Neuronal stem cell (in vitro differentiated cells): ENCODE measurements at places on chromosomes 1 and 21.
A peak's percentile ranks its signal among the peaks of the same experiment; 100 is the strongest.

GRCh38 chr1:113760102-113761080, 1.1 kb upstream of the PHTF1 start:
- no peaks in the 10 kb centered on the region for H3K36me3 ChIP-seq
- no peaks in the 10 kb centered on the region for H3K4me1 ChIP-seq
- DNase-seq, result no peak
- H3K27ac ChIP-seq, result peak overlapping the region; percentile 93

- no peak for DNase-seq
- no peaks in the 10 kb centered on the region for H3K27me3 ChIP-seq
- no peaks in the 10 kb centered on the region for H3K36me3 ChIP-seq
- H3K4me1 ChIP-seq, result no peaks in the 10 kb centered on the region
Observed at GRCh38 chr1:33445108-33445507, 14.2 kb upstream of the PHC2 start.

GRCh38 chr1:163565166-163565565, 243.4 kb downstream of the NUF2 start:
- no peak overlapping the region for H3K27ac ChIP-seq
- no peak for DNase-seq
- H3K27me3 ChIP-seq, result no peaks in the 10 kb centered on the region
- no peak overlapping the region for H3K4me3 ChIP-seq

- DNase-seq, result no peak
- H3K36me3 ChIP-seq, result no peaks in the 10 kb centered on the region
- H3K4me1 ChIP-seq, result no peaks in the 10 kb centered on the region
Observed at GRCh38 chr1:64320007-64320406, 116.6 kb downstream of the UBE2U start.

DNA sequence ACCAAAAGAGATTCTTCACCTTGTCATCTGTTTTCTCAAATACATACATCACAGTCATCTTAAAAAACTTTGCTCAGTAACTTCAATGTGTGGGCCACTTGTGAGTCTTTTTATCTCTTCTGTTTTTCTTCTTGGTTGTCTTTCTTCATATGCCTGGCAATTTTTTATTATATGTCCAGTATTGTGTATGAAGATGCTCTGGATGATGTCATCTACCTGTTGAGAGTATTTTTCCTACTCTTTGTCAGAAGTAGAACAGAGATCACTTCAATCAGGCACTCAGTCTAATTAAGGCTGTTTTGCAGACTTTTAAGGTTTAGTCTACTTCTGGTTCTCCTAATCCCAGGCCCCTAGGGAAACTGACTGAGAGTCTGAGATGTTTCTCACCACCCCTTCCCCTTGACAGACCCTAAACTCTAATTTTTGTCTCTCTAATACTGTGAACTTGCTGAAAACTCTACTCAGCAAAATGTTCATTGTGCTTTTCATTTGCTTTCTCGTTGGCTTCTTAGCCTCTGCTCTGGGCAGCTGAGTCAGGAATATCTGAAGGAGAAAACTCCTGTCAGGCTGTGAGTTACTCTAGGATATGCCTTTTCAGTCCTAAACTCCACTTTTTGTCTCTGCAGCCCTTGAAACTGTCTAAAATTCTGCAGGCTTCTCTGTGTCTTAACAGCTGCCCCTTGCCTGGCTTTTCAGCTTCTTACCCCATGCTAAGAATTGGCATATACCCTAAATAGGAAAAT, 33.0 kb upstream of the DNAJC6 start:
- DNase-seq, result no peak
- H3K27ac ChIP-seq, result peak overlapping the region; percentile 37
- H3K4me3 ChIP-seq, result no peak overlapping the region
- H3K36me3 ChIP-seq, result no peaks in the 10 kb centered on the region
- H3K4me1 ChIP-seq, result peaks cover 20% of the 10 kb centered on the region

DNA sequence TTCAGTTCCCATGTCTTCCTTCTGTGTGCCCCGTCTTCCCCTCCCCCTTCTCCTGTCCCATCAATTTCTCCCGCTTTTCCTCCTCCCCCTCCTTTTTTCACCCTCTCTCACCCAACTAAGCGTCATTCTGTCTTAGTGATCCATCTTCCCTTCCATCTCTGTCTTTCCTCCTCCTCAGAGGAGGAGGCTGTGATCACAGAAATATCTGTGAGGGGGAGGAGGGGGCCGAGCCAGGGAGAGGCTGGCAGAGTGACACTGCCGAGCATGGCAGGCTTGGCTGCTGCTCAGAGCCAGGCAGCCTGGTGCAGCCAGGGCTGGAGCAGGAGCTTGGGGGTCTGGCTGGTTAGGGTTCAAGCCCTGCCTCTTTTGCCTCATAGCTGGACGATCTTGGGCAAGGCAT, 7.6 kb downstream of the HTR6 start:
- no peaks in the 10 kb centered on the region for H3K36me3 ChIP-seq
- H3K27ac ChIP-seq, result no peak overlapping the region
- H3K4me1 ChIP-seq, result no peaks in the 10 kb centered on the region
- peaks cover 48% of the 10 kb centered on the region for H3K27me3 ChIP-seq
- DNase-seq, result no peak

- H3K27ac ChIP-seq, result no peak overlapping the region
- H3K27me3 ChIP-seq, result no peaks in the 10 kb centered on the region
- H3K4me1 ChIP-seq, result no peaks in the 10 kb centered on the region
- no peak overlapping the region for H3K4me3 ChIP-seq
- H3K36me3 ChIP-seq, result peaks cover 99% of the 10 kb centered on the region
Observed at GRCh38 chr1:55078470-55078869, 39.1 kb downstream of the PCSK9 start.

DNA sequence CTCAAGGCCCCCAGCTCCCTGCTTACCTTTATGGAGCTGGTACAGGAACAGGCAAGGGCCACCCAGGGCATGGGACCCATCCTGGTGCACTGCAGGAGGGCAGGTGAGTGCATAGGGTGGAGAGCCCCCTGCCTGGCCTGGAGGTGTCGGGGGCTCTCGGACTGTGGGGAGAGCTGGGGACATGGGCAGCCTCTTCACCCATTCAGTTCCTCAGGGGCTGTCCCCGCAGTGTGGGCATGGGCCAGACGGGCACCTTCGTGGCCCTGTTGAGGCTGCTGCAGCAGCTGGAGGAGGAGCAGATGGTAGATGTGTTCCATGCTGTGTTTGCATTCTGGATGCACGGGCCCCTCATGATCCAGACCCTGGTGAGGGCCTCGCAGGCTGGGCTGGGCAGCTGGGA, 7.3 kb upstream of the LGR6 start:
- H3K36me3 ChIP-seq, result no peaks in the 10 kb centered on the region
- no peak overlapping the region for H3K27ac ChIP-seq
- H3K27me3 ChIP-seq, result peaks cover 32% of the 10 kb centered on the region
- H3K4me1 ChIP-seq, result peaks cover 10% of the 10 kb centered on the region
- DNase-seq, result no peak
- H3K4me3 ChIP-seq, result no peak overlapping the region

GRCh38 chr1:21200767-21201166, 24.1 kb upstream of the EIF4G3 start:
- H3K27ac ChIP-seq, result no peak overlapping the region
- no peaks in the 10 kb centered on the region for H3K27me3 ChIP-seq
- DNase-seq, result no peak

GRCh38 chr1:18557621-18558465, 72.8 kb upstream of the PAX7 start:
- peak; percentile 64 for DNase-seq
- no peaks in the 10 kb centered on the region for H3K4me1 ChIP-seq
- H3K4me3 ChIP-seq, result peak overlapping the region; percentile 38
- H3K36me3 ChIP-seq, result no peaks in the 10 kb centered on the region
- H3K27ac ChIP-seq, result peak overlapping the region; percentile 65

DNA sequence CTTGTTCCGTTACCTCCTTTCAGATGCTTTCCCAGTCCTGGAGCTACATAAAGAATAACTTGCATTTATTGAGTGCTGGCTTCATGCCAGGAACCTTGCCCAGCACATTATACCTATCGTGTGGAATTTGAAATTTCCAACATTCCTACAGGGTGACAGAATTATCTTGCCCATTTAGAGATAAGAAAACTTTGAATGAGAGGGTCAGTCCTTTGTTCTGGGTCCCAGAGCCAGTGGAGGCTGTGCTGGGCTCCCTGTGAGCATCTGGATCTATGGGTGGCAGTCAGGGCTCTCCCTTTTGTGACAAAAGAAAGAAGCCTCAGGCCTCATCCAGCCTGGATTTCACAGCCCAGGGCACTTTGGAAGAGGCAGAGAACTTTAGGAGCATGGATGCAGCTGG, 3.2 kb downstream of the GSTM4 start:
- H3K27ac ChIP-seq, result no peak overlapping the region
- no peak for DNase-seq
- H3K27me3 ChIP-seq, result no peaks in the 10 kb centered on the region
- peaks cover 9% of the 10 kb centered on the region for H3K4me1 ChIP-seq

DNA sequence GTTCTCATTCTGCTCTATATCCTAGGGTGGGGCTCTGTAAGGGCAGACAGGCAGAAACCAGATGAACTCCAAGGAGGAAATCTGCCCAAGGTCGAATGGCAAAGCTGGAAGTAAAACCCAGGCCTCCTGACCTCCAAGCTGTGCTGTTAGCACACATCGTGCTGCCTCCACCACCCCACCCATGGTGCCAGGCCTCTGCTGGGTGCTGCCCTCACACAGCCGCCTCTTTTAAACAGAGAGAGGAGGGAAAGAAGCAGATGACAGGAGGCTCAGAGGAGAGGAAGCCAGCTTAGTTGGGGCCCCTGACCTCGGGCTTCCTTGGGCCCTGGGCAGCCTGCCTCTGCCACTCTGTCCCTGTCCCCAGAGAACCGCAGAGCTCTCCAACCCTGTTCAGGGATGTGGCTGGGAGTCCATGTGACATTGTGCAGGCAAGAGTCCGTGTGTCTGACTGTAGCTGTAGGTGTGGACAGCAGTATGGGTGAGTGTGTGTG, 1.1 kb downstream of the SYNC start:
- H3K4me1 ChIP-seq, result peaks cover 10% of the 10 kb centered on the region
- H3K4me3 ChIP-seq, result no peak overlapping the region

DNA sequence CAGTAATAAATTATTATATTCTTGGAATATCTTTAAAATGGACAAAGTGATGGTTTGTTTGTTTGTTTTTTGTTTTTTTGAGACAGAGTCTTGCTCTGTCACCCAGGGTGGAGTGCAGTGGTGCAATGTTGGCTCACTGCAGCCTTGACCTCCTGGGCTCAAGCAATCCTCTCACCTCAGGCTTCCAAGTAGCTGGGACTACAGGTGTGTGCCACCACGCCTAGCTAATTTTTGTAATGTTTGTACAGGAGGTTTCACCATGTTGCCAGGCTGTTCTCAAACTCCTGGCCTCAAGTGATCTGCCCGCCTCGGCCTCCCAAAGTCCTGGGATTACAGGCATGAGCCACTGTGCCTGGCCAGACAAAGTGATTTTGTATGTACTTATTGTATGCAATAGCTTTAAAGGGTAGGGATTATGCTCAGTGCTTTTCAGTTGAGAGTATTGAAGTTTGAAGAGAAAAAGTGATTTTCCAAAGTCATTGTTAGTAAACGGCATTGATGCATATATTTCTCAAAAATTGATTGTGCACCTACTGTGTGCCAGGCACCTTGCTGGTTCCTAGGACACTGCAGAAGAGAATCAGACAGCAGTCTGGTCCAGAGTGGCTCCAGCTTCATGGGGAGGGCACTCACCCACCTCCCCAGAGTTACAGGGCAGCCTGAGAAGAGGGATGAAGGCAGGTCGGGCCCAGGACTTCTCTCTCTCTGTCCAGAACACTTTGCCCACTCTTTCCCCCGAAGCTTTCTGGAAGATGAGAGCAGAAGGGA, 34.2 kb upstream of the TTC22 start:
- H3K27ac ChIP-seq, result no peak overlapping the region
- H3K27me3 ChIP-seq, result no peaks in the 10 kb centered on the region
- H3K4me1 ChIP-seq, result no peaks in the 10 kb centered on the region
- no peaks in the 10 kb centered on the region for H3K36me3 ChIP-seq
- H3K4me3 ChIP-seq, result no peak overlapping the region

GRCh38 chr1:240658312-240658960, 46.5 kb upstream of the GREM2 start:
- no peaks in the 10 kb centered on the region for H3K4me1 ChIP-seq
- no peaks in the 10 kb centered on the region for H3K36me3 ChIP-seq
- H3K4me3 ChIP-seq, result no peak overlapping the region
- no peak for DNase-seq
- no peak overlapping the region for H3K27ac ChIP-seq

GRCh38 chr1:245226203-245226499, 71.4 kb downstream of the KIF26B start:
- peaks cover 5% of the 10 kb centered on the region for H3K4me1 ChIP-seq
- no peaks in the 10 kb centered on the region for H3K27me3 ChIP-seq
- no peak overlapping the region for H3K27ac ChIP-seq
- H3K36me3 ChIP-seq, result no peaks in the 10 kb centered on the region
- no peak for DNase-seq

GRCh38 chr1:156076609-156077429, 5.4 kb downstream of the MEX3A start:
- no peaks in the 10 kb centered on the region for H3K27me3 ChIP-seq
- peak overlapping the region; percentile 81 for H3K27ac ChIP-seq
- DNase-seq, result no peak
- peaks cover 60% of the 10 kb centered on the region for H3K4me1 ChIP-seq
- H3K4me3 ChIP-seq, result no peak overlapping the region

DNA sequence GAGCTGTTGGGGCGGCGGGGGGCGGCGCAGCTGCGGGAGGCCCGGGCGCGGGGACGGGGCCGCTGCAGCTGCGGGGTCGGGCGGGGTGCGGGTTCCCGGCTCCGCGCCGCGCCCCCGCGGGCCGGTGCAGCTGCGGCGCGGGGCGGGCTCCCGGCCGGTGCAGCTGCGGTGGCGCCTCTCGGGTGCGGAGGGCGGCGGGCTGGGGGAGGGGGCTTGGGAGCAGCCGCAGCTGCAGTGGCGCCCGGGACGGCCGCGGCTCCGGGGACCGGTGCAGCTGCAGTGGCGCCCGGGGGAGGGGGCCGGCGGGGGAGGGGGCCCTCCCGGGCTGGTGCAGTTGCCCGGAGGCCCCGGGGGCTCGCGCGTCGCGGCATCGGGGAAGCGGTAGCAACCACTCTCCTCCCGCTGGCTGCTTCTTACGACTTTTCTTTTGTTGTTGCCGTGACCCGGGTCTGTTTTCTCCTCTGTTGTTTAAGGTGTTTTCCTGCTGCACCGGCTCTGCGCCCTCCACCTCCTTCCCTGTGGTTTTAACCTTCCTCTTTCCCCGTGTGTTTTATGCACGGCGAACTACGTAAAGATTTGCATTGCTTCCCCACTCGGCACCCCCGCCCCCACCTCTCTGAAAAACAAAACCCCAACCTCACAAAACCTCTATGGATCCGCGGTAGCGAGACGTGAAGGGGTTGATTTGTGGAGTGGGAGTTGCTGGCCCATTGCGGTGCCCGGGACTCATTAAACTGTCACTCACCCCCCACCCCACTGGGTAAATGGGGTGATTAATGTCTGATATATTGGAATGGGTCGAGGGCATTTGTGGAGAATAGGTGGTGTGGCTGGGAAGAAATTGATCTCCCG, 1.7 kb upstream of the ZBTB18 start:
- DNase-seq, result no peak
- H3K4me3 ChIP-seq, result peak overlapping the region; percentile 87
- H3K36me3 ChIP-seq, result peaks cover 4% of the 10 kb centered on the region
- no peaks in the 10 kb centered on the region for H3K27me3 ChIP-seq

DNA sequence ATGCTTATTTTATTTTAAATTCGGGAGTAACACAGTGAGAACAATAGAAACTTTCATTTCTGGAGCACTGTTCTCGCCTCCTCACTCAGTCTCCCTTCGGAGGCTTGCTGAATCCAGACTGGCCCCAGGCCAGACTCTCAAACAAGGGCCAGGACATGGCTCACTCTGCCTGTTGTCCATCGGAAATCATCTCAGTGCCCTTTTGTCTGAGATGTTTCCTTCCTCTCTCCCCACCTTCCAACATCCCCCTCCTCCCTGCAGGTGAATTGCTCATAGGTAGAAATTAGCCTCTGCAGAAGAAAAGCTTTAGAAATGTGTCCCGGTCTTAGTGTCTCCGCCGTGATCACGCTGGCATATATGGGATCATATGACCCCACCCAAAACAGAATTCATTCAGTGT, 55.2 kb downstream of the ERG start:
- no peaks in the 10 kb centered on the region for H3K27me3 ChIP-seq
- no peak overlapping the region for H3K4me3 ChIP-seq
- H3K36me3 ChIP-seq, result no peaks in the 10 kb centered on the region
- H3K4me1 ChIP-seq, result peaks cover 16% of the 10 kb centered on the region
- DNase-seq, result no peak
